ENCODE measurements at places on chromosomes 1 and 21.

- no peak for DNase-seq
Measured at GRCh38 chr1:961132-961669, 817 bp downstream of the KLHL17 start.

- no peak for DNase-seq
Measured at GRCh38 chr1:108878678-108879077, 1.9 kb downstream of the GPSM2 start.

GRCh38 chr1:211715971-211716370 is 40.5 kb upstream of the NEK2 start:
- DNase-seq: no peak

- DNase-seq: no peak
Measured at GRCh38 chr1:189323091-189323490, 1154.6 kb downstream of the BRINP3 start.

Measured in activated CD4-positive, alpha-beta T cell treated with anti-CD3 and anti-CD28 coated beads, Interleukin-2, amount 50 U/mL, for 48 hours (primary cell).